ENCODE measurements at places on chromosomes 11 and 22.

DNA sequence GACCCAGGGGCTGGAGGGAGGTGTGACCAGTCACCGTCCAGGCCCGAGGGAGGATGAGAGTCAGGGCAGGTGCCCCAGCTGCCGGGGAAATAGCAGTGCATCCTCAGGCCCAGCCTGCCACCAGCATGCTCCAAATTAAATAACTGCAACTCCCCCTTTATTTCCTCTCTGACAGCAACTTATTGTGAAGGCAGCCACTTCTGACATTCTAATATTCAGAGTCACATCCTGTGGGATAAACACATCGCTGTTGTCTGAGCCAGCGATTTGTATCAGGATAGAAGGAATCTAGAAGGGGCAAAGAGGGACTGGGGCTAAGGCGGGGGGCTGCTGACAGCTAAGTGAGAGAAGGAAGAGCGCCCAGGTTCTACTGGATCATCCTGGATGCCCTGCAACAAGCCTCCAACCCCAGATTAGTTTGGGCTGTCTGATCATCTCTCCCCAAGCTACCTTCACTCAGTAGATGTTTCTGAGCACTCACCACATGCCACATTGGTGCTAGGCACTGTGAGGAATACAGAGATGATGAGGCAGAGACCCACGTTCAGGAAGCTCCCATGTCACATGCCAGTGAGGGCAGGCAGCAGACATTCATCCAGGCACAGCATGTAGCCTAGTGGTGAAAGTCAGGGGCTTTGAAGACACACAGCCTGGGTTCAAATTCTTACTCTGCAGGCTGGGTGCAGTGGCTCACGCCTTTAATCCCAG is 214.1 kb downstream of the BUD13 start:
- no peak for DNase-seq

DNA sequence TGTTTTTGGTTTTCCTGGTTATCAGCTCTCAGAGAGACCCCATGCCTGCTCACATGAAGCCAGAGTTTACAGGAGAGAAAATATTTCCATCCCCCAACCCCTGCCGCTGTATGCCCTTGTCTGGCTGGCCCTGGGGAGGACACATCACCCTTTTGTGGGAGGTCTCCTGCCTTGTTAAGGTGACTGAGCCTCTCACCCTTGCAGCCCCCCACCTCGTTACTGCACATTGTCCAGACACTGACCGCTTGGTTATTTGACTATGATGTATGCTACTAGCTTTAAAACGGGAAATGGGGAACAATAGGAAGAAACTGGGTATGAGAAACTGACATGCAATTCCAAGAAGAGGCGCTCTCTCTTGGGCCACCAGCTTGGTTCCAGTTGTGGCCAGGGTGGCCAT is 51.1 kb upstream of the RFPL3 start:
- DNase-seq = no peak

GRCh38 chr11:73388265-73389133 is 12.3 kb downstream of the RELT start:
- no peak for DNase-seq

- no peak for DNase-seq
Observed at GRCh38 chr11:2298131-2298794, 3.5 kb downstream of the C11orf21 start.

GRCh38 chr11:3036419-3036818 is 20.8 kb downstream of the CARS1 start:
- DNase-seq = no peak

GRCh38 chr11:22192642-22193347 is at the start of gene ANO5:
Gene ANO5 (plus strand): TSS chr11:22193085. CDS start chr11:22193493, 408 bp downstream.
- peak; percentile 86 for DNase-seq

GRCh38 chr11:12827369-12827768 is 153.1 kb downstream of the TEAD1 start:
- DNase-seq = no peak

DNA sequence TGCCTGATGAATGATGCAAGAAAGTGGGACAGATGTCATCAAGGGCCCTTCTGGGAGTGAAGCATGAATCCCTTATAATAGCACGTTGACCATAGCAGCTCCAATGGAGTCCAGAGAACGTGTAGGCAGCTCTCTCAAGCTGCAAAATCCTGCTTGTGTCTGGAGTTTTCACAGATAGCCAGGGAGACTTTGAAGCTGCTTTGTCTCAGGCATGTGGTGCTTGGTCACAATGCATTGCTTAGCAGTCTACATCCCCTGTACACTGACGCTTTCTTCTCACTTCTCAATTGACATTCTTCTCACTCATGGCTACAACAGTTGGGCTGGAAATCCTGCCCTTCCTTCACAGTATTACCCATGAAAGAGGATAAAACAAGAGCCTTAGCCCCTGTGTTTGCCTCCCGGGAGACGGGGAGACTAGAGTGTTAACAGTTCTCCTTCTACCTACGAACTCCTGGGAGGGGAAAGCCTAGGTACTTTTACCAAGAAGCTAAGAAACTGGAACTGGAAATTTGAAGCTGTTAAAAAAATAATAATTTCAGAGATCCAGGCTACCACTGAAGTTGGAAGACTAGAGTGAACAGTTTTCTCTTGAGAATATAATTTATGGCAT is 20.7 kb upstream of the MMP7 start:
- no peak for DNase-seq

- DNase-seq = no peak
Observed at GRCh38 chr11:134562196-134562595, 150.2 kb upstream of the B3GAT1 start.

- DNase-seq = no peak
Observed at GRCh38 chr22:33975841-33976240, 55.6 kb upstream of the LARGE1 start.

GRCh38 chr11:737366-737765 is 9.9 kb upstream of the TALDO1 start:
- DNase-seq = no peak

GRCh38 chr11:72309074-72309598 is 65.2 kb upstream of the PHOX2A start:
- DNase-seq = no peak

GRCh38 chr11:1875093-1875850 is 16.4 kb downstream of the PRR33 start:
- no peak for DNase-seq

DNA sequence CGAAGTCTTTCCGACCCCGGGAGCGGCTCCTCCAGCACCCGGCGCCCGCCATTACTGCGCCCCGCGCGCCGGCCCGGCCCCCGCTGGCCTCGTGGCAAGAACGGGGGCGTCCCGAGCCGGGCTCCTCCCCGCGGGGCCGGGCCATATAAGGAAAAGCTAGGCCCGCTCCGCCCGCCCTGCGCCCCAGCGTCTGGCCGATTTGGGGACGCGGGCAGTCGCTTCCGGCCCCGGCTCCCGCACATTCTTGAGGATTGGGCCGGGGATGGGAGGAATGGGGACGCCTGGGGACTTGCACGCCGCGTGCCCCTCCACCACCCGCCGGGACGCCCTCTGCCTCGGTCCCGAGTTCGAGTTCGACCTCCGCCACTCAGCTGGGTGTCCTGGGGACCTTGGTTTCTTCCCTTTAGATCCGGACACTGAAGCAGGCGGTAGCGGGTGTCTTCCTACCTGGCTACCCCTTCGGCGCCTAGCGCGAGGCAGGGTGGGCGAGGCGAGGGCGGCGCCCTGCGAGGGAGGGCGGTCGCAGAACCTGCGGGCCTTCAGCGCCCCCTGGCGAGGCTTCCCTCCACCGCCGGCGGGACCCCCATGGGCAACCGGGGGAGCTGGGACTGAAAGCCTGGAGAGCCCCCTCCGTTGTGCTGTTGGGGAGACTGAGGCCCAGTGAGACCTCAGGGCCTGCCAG is 3.8 kb downstream of the SMTN start:
- peak; percentile 82 for DNase-seq

GRCh38 chr11:117197006-117197405 is 2.2 kb upstream of the TAGLN start:
- no peak for DNase-seq

- DNase-seq = no peak
Observed at GRCh38 chr11:78931891-78932290, 357.2 kb upstream of the NARS2 start.

- peak; percentile 2 for DNase-seq
Observed at GRCh38 chr22:19871023-19871844, 16.6 kb upstream of the GNB1L start.

GRCh38 chr11:107151579-107151978 is 133.3 kb upstream of the GUCY1A2 start:
- DNase-seq = no peak

DNA sequence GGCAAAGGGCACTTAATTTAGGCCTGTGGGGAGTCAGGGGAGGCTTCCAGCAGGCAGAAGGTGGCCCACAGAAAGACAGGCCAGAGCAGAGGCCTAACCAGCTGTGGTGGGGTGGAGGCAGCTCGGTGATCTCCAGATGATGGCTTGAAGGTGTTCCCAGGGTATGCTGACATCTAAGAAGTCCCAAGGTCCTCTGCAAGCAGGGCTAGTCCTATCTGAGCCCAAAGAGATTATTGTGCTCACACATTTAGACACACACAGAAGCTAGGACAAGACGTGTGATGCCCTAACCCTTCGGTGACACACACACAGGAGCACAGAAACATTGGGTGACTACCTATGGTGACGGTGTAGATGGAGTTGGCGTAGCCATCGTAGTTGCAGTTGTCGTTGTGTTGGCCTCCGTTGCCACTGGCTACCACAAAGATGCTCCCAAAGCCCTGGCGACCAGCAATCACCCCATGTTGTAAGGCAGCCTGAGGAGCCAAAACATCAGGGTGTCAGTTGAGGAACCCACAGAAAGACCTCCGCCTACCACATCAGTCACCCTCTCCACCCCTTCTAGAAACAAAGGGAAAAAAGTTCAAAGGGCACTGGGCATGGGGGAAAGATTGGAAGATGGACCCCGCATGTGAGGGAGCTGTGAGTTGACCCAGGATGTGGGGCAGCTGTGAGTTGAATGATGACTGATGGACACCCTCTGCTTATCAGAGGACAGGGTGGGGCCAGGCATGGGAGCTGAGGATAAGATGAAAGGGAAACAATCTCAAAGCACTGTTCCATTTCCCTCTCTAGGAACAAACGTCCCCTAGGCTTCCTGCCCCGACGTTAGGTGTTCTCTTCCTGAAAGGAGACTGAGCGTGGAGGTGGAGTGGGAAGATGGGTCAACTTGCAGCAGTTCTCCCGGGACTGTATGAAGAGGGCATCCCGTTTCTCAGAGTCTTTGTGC is 7.9 kb downstream of the PCSK7 start:
- no peak for DNase-seq

DNA sequence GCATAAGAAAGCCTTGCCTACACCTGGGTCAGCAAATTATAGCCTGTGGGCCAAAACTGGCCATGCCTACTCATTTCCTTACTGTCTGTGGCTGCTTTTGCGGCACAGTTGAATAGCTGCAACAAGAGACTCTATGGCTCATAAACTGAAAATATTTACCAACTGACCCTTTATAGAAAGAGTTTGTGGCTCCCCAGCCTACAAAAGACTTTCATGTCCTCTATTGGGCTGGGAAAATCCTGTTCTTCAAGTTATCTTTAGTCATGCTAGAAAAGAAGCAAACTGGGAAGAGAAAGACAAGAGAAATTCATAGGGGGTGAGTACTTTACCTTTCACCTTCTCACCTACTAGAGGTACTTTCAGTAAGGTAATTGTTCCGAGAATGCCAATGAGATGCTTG is 175.1 kb downstream of the SWAP70 start:
- DNase-seq = no peak

GRCh38 chr22:20295262-20296064 is 24.4 kb downstream of the DGCR6L start:
- no peak for DNase-seq

GRCh38 chr11:65870706-65871681 is 1.6 kb downstream of the EFEMP2 start:
- DNase-seq = no peak

- DNase-seq = peak; percentile 47
Observed at GRCh38 chr11:70432065-70432464, 33.7 kb downstream of the CTTN start.

- DNase-seq = no peak
Observed at GRCh38 chr11:124207102-124207792, 24.1 kb downstream of the OR10D3 start.

- no peak for DNase-seq
Observed at GRCh38 chr11:116993599-116993998, 104.6 kb downstream of the SIK3 start.

- no peak for DNase-seq
Observed at GRCh38 chr22:21714786-21715185, 20.8 kb downstream of the YPEL1 start.

- DNase-seq = no peak
Observed at GRCh38 chr11:43738600-43739409, 58.3 kb downstream of the HSD17B12 start.

GRCh38 chr11:66066751-66067150 is 3.3 kb upstream of the PACS1 start:
- no peak for DNase-seq

GRCh38 chr22:47786650-47787290 is 1024.3 kb downstream of the TBC1D22A start:
- DNase-seq = no peak

- no peak for DNase-seq
Observed at GRCh38 chr11:30868626-30869081, 282.5 kb upstream of the MPPED2 start.

DNA sequence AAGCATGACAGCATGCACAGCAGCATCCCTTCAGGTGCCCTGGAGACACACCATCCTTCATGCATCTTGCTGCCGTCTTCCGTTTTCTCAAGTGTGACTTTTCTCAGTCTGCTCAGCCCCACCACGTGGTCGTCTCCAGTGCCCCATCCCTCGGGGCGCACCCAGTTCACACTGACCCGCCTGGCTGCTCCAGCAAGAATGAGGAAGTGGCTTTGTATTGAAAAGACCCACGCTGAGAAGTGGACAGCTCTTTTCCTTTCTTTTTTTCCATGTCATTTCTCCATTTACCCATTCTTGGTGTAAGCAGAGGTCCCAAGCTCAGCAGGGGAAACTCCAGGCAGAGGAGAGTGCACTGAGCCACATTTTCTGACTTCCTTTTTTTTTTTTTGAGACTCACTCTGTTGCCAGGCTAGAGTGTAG is 14.5 kb downstream of the SERPINH1 start:
- no peak for DNase-seq

GRCh38 chr11:64801158-64801464 is 1.9 kb downstream of the MAP4K2 start:
- DNase-seq = no peak

DNA sequence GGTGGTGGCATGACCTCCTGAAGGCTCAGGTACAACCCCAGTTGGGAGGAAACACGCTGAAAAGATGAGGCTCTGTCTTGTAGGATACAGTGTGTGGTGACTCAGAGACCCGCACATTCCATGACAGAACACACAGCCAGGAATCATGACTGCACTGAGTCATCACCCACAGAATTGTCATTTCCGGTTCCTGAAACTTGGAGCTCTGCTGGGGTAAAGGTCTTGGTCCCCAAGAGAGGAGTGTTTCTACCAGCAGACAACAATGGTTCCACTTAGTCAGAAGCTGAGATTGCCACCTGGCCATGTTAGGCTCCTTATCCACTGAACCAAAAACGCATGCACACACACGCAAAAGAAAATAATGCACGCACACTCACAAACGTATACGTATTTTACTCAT is 31.5 kb upstream of the CYB5R3 start:
- DNase-seq = no peak
